ENCODE measurements at places on chromosomes 11 and 22.

GRCh38 chr11:44014968-44015623 is 32.7 kb upstream of the ACCSL start:
- DNase-seq = no peak

DNA sequence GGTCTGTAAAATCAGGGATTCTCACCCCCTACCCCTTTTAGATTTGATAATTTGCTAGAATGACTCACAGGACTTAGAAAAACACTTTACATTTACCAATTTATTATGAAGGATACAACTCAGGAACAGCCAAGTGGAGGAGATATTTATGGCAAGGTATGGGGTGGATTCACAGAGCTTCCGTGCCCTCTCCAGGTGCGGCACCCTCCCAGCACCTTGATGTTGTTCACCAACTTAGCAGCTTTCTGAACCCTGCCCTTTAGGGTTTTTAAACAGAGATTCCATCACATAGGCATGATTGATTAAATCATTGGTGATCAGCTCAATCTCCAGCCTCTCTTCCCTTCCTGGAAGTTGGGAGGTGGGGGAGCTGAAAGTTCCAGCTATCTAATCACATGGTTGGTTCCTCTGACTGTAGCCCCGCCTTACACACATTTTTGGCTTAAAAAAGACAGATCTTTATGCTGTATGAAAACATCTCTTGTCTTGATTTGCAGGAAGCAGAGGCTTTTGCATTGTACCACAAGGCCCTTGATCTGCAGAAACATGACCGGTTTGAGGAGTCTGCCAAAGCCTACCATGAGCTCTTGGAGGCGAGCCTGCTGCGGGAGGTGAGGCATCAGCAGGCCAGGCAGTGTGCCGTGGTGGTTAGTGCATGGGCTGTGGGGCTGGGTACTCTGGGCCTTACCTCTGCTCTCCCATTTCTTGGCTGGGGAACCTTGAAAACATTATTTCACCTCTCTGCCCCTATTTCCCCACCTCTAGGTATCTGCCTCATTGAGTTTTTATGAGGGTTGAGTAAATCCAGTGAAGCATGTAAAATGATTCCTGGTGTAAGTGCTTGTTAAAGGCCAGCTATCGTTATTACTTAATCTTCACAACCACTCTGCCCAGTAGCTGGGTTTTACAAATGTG is 27.0 kb downstream of the CABIN1 start:
- DNase-seq = no peak

- DNase-seq = peak; percentile 51
Observed at GRCh38 chr11:118996926-118997626, 862 bp upstream of the CENATAC start.

DNA sequence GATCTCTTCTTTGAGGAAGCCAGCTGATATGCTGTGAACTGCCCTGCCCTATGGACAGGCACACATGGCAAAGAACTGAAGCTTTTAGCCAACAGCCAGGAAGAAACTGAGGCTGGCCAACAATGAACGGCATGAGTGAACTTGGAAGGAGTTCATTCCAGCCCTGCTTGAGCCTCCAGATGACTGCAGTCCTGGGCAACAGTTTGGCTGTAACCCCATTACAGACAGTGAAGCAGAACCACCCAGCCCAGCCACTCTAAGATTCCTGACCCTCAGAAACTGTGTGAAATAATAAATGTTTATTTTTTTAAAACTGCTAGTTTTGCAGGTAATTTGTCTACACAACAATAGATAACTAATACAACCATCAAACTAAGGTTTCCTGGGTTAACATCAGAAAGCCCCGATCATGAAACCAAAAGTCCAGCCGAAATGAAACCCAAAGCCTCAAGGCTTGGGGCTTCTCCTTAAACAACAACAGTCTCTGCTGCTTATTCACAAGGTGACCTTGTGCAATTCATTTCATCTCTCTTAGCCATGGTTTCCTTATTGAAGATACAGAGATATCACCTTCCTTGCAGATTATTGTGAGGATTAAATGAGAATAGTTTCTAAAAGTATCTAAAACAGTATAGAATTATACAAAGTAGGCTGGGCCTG is 31.4 kb downstream of the PAK1 start:
- no peak for DNase-seq

DNA sequence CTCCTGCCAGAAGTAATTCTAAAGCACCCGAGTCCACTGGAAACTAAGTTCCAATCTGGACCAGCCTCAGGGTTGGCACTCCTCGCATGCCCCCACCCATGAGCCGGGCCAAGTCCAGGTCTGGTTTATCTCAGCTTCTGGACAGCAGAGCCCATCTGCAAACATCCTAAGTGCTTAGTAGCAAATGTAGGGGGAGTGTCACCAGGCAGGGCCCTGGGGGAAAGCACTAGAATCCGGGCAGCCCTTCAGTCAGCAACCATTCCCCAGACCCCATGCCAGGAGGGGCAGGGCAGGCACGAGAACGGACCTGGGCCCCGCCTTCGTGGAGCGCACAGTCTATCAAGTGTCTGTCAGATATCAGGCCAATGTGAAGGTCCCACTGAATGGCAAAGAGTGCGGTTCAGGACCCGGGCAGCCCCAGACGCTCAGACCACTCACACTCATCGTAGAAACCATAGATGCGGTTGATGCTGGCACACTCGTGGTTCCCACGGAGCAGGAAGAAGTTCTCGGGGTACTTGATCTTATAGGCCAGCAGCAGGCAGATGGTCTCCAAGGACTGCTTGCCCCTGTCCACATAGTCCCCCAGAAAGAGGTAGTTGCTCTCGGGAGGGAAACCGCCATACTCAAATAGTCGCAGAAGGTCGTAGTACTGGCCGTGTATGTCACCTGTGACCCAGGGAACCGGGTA is 1.3 kb downstream of the PPP1CA start:
- DNase-seq = no peak

- no peak for DNase-seq
Observed at GRCh38 chr11:21069909-21070308, 400.5 kb downstream of the NELL1 start.

GRCh38 chr11:119181677-119182412 is 3.4 kb upstream of the NHERF4 start:
- DNase-seq = no peak

DNA sequence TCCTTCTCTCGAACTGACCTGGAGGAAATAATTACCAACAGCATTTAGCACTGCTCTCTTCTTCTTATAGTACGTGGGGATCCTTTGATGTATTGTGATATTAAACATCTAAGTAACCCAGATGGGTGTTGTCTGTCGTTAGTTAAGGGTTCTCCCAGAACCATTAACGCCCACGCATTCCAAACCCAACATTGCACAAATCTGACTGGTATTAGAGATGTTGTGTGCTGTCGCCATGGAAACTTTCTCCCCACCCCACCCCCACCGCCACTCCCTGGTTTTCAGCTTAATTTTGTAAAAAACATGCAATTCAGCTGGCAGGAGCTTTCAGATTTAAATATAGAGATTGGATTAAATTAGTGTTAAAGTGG is 1495.2 kb downstream of the TBC1D22A start:
- no peak for DNase-seq

DNA sequence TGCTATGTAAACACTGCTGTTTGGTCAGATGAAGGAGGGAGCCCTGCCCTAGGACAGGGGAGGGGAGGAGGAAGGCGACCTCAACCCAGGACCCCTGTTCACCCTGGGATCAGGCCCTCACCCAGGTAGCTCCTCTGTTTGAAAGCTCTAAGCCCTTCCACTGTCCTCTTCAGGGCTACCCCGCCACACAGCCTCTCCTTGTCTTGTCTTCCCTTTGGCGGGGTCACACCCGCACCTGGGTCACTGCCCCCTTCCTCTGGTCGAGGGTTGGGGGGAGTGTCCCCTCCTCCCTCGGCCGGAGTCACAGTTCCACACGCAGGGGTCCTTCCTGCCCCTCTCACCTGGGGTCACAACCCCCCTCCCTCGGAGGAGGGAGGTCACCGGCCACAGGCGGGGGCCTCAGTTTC is 463 bp upstream of the PTPMT1 start:
- DNase-seq = no peak

- DNase-seq = no peak
Observed at GRCh38 chr11:65218446-65218845, 36.7 kb downstream of the CAPN1 start.

DNA sequence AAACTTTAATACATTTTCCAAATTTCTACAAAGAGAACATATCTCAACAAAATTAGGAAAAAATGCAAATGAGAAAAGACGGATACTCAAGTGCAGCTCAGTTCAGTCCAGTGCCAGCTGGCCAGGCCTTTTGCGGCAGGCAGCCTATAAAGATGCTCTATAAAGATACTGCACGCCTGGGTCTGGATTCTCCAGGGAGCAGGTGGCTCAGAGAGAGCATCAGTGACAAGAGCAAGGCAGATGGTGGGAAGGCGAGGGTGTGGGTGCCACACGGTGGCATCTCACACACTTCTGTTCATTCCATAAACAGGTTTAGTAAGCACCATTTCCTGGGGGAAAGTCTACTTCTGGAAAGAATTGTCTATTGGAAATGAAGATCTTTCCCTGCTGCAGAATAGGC is 18.1 kb upstream of the SCN3B start:
- DNase-seq = no peak

GRCh38 chr11:119585043-119585781 is 143.8 kb downstream of the NECTIN1 start:
- no peak for DNase-seq

- DNase-seq = no peak
Observed at GRCh38 chr11:116637766-116638165, 135.0 kb downstream of the BUD13 start.

DNA sequence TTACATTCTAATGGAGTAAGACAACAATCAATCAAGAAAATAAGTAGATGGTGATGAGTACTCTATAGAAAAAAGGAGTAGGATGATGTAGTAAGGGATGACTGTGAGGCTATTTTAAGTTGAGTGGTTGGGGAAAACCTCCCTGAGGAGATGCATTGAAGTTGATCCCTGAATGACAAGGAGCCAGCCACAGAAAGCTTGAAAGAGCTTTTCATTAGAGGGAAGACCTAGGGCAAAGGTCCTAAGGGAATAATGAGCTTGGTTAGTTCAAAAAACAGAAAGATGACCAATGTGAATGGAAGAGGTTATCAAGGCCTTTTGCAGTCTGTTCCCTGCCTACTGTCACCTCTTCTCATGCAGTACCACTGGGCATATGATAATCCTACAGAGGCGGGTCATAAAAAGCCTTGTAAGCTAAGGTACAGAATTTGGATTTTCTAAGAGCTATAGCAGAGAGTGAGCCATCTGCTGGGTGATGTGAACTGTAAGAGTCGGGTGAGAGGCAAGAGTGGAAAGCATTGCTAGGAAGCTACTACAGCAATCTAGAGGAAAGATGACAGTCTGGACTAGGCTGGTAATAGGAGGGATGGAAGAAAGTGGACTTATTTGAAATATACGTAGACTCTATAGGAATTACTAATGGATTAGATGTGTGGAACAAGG is 3.1 kb downstream of the PPP2R1B start:
- DNase-seq = no peak

DNA sequence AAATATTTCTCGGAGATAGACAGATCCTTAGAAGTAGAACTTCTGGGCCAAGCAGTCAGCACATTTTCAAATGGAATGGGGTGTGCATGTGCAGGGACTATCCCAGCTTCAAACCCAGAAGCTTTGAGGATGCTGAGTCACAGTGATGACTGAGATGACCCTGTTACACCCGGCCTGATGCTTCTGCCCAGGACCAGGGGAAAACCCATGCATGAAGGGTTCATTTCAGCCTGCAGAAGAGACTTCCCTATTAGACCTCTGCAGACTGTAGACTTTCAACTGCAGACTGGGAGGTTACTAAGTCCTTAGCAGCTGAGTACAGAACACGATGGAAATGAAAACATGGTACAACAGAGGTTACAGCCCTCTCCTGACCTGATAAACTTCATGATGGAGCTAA is 3.6 kb upstream of the OR2AT4 start:
- peak; percentile 63 for DNase-seq

GRCh38 chr22:29887358-29887757 is 4.4 kb downstream of the MTMR3 start:
- peak; percentile 17 for DNase-seq

- no peak for DNase-seq
Observed at GRCh38 chr22:37425800-37426705, 1.2 kb downstream of the ELFN2 start.

GRCh38 chr11:68049509-68050370 is 10.9 kb downstream of the TCIRG1 start:
- DNase-seq = no peak

DNA sequence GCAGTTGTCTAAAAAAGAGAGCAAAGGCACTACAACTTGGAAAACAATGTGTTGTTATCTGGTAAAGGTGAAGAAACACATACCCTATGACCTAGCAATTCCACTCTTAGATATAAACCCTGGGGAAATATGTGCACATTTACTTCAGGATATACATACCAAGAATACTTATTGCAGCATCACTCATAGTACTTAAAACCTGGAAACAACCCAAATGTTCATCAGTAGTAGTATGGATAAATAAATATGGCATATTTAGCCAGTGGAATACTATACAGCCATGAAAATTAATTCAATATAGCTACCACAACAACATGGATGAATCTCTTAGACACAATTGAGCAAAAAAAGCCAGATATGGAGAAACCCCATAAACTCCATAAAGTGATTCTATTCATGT is 26.1 kb upstream of the MICAL2 start:
- no peak for DNase-seq

Measured in CD14-positive monocyte (primary cell).